ENCODE measurements at places on chromosomes 1 and 21.

DNA sequence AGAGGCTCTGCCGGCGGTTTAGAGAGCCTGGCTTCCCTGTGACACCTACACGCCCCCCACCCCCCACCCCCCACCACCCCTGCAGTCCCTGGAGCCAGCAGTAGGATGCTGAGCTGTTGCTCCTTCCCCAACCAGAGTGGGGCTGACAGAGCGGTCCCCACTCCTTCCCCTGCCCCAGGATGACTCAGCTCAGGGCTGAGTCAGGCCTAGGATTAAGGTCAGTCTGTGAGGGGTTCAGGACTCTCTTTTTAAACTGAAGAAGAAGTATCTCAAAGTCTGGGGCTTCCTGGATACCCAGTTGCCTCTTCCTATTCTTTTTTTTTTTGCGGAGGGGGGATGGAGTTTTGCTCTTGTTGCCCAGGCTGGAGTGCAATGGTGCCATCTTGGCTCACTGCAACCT, 19.1 kb downstream of the DMBX1 start:
- DNase-seq = no peak

- DNase-seq = peak; percentile 8
These were observed 12.2 kb downstream of the DSTYK start for GRCh38 chr1:205199090-205199930.

DNA sequence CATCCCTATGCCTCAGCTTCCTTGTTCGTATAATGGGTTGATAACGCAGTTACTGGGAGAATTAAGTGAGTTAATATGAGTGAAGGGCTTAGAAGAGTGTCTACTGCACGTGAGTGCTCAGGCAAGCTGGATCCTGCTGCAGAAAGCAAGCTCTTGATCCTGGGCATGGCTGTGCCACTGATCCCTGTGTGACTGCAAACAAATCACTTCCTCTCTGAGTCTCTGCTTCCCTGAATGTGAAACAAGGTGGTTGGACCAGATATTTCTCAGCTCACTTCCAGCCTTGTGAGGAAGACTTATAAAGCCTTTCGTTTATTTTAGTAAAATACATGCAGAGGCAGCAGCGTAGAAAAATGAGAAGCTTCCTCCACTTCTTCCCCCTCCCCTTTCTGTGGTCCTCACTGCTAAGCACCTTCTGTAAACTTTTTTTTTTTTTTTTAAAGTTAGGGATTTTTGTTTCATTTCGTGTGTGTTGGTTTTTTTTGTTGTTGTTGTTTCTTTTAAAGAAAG, 13.8 kb downstream of the PSEN2 start:
- DNase-seq = no peak

DNA sequence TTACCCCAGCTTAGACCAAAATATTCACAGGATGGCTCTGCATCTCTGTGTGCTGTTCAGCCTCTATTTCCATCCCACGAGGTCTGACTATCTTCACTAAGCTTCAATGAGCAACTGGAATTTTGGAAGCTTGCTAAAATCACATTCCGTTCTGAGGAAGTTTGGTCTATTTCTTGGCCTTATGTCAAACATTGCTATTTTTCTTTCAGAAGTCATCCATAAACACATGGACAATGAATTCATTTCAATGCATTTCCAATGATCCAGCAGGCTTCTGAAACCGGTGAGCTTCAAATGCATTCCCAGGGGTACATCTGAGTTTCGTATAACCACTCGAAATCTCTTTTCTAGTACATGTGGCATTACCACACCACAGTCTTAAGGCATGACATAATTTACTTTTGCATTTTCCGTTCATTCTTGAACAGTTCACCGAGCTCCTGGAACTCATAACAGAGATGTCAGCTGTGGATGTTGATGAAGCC, 294.1 kb upstream of the KAZN start:
- DNase-seq = no peak

DNA sequence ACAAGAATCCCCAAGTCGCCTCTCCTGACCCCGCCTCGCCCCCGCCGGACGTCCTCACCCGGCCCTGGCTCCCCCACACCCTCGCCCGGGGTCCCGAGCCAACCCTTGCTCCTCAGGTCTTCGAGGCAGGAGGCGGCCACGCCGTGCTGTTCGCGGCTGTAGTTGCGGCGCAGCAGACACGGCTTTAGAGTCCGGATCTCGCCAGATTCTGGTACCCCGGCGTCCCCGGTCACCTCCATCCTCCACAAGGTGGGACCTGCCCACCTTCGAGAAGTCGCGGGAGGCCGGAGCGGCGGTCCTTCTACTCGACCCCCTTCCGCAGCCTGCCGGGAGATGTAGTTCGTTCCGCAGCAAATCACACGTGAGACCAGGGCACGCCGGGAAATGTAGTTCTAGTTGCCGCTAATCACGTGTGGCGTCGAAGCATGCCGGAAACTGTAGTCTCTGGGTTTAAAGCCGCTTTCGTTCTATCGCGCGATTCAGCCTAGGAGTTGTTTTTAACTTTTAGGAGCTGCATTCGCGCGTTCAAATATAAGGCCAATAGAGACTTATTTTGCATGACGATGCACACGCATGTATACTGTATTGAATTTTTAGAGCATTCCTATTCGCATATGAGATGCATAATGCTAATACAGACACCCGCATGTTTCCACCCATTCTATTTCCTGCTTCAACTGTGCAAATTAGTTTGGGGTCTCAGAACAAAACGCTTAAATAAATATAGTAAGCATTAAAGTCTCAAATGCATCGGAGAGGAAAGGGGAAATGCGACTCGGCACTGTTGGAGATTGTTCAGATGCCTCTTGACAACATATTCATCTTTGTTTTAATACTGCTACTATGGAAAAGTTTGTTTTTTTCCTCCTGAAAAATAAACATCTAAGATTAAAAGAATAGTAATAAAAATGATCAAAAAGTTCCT, at the start of gene DFFA:
Gene DFFA, minus strand, starts transcription at position 310 of the 925 bp plus-strand sequence. Its CDS starts 71 bp downstream, at position 239.
- peak; percentile 93 for DNase-seq

- DNase-seq = no peak
These were observed 6.9 kb downstream of the ADAMTS4 start for GRCh38 chr1:161191971-161192370.
